AG04449 (cell line): ENCODE measurements at places on chromosomes 7 and 10.
A peak's percentile ranks its signal among the peaks of the same experiment; 100 is the strongest.

DNA sequence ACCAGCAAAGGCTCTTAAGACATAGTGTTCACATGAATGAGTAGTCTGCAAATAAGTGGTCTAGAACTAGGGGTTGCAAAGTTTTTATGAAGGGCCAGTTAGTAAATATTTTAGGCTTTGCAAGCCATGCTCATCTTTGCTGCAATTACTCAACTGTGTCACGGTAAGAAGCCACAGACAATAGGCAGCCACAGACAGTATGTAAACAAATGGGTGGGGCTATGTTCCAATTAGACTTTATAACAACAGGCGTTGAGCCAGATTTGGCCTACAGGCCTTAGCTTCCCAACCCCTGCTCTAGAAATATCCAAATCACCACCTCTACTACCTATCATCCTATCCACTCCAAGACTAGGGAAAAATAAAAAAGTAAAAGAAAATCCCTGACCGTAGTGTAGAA, 9.2 kb downstream of the IKZF5 start:
- DNase-seq = no peak

- peak; percentile 55 for DNase-seq
Observed at GRCh38 chr10:118701529-118702323, 53.0 kb downstream of the CACUL1 start.

- DNase-seq = no peak
Observed at GRCh38 chr7:44338600-44338999, 13.2 kb upstream of the CAMK2B start.

DNA sequence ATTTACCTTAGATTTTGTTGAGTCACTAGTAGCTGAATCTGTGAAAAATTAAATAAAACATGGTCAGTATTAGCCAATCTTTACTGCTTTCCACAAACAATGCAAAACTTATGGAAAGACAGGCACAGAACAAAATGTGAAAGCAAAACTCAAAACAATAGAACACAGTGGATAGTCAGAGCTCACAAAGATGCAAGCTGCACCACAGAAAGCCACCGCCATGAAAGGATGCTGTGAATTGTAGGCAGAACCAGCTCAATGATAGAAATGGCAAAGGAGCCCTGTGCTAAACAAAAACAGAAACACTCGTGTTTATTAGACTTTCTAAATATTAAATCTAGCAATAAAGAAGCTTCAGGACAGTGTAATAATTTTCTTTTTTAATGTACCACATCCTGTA, 134.4 kb downstream of the ARHGAP21 start:
- DNase-seq = no peak

DNA sequence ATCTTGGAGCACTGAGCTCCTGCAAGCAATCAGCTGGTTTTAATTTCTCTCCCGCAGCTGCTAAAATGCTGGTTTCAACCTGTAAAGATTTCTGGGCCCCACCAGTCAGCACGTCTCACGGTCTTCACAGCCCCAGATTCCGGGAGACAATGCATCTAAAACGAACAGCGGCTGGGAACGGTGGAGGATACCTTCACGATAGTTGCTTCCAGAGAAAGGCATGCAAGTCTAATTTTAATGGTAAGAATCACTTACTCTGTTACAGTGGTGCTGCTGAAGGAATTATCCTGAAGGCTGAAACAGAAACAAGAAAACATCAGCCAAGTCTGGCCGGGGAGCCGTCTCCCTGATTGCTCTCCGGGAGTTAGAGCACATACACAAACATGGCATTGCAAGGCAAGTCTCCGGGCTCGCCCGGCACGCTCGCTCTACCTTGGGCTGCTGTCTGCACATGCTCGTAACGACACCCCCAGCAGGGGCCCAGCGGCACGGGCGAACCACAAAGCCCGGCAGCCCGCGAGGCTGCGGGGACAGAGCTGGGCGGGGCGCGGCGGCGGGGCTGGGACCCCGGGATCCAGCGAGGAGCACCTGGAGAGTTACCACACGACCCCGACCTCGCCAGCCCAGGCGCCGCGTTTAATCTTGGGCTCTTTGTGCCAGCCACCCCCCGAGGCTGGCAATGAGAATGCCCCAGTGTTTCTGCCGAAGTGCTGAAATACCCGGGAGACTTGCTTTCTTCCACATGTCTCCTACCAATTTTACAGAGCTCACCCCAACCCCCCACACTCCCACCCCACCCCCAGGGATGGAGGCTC, at the start of gene FAM13C:
Gene FAM13C, minus strand, starts transcription at position 406 of the 815 bp plus-strand sequence. Its CDS starts 89 bp downstream, at position 317.
- DNase-seq = no peak
